ENCODE measurements at places on chromosomes 7 and 10. TPM values are rescaled to one million over a fixed set of nuclear protein-coding genes. Genes with fewer than 3 reads are reported as not detected.

GRCh38 chr7:3042861-3043489, 692 bp downstream of the CARD11 start:
- no peaks in the 10 kb centered on the region for H3K4me1 ChIP-seq
- no peak for DNase-seq
- H3K27ac ChIP-seq, result no peak overlapping the region
- peaks cover 11% of the 10 kb centered on the region for H3K27me3 ChIP-seq
- no peaks in the 10 kb centered on the region for H3K36me3 ChIP-seq
- no peak overlapping the region for H3K4me3 ChIP-seq

GRCh38 chr10:110067960-110068770, 60.4 kb downstream of the ADD3 start:
- no peaks in the 10 kb centered on the region for H3K27me3 ChIP-seq
- H3K27ac ChIP-seq, result peak overlapping the region; percentile 83
- no peak overlapping the region for H3K4me3 ChIP-seq
- peaks cover 42% of the 10 kb centered on the region for H3K4me1 ChIP-seq
- H3K36me3 ChIP-seq, result no peaks in the 10 kb centered on the region

DNA sequence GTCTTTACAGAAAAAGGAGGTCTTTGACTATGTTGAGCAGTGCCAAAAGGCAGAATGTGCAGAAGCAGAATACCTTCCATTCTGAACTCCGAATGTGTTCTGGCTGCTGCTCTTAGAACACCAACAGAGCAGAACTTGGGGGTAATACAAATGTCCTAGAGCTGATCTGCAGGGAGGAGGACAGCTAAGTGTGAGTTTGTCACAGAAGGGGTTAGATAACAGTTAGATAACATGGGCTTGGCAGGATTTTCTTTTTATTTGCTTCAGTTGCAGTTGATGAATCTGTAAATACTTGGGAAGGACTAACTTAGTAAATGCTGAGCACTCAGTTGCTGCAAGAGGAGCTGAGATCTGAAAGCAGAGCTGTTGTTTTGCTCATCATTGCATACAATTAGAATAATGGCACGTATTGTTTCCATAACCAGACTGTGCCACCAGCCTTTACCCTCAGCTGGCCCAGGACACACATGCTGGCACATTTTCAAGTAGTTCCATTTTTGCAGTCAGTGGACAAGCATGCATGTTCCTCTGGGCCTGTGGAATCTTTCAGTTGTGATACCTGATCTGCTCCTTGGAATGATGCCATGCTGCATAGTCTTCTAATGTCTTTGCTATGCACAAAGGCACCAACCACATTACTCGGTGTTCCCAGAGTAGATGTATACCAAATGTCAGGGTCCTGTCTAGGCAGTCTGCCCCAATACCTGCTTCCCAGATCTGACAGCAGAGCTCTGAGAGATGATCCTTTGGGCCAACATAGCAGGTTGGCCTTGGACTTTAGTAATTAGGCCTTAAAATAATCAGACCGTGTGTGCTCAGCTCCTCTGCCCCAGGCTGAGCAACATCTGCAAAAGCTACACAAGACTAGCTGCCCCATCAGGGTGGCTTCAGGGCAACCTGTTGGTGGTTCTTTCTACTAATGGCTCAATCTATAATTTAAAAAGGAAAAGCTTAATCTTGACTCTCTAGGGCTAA, 55.7 kb downstream of the GSDME start:
- H3K4me1 ChIP-seq, result peaks cover 43% of the 10 kb centered on the region
- no peak overlapping the region for H3K4me3 ChIP-seq
- no peaks in the 10 kb centered on the region for H3K27me3 ChIP-seq
- DNase-seq, result peak; percentile 73
- no peaks in the 10 kb centered on the region for H3K36me3 ChIP-seq

DNA sequence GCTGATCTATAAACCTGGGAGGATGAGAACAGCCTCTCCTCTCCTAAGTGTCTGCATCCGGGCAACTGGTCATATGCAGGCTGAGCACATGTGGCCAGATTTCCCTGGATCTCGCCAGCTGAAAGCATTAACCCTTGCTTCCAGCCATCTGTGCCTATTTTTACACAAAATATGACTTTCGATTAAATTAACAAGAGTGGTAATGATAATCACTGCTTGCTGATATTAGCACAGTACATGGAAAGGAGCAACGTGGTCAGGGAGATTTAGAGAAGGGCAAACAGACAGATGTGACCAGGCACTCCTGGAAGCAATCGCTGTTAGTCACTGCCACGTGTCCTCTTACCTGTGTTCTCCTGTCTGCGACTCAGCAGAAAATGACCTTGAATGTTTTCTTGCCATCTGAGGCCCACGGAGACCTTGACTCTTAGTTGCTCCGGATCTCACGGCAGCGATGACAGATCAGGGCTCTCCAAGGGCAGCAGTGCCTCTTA, 59.5 kb upstream of the NPTX2 start:
- no peaks in the 10 kb centered on the region for H3K4me1 ChIP-seq
- DNase-seq, result no peak
- no peak overlapping the region for H3K27ac ChIP-seq
- no peaks in the 10 kb centered on the region for H3K27me3 ChIP-seq

- H3K27ac ChIP-seq, result no peak overlapping the region
- peak; percentile 48 for DNase-seq
- no peaks in the 10 kb centered on the region for H3K36me3 ChIP-seq
- no peak overlapping the region for H3K4me3 ChIP-seq
Measured at GRCh38 chr7:130887957-130888371, 154.0 kb upstream of the KLF14 start.

PGAM2 gene
- polyA plus RNA-seq, result 213 TPM

HOXA11 gene
- not detected for polyA plus RNA-seq

ELN gene
- not detected for polyA plus RNA-seq

DNA sequence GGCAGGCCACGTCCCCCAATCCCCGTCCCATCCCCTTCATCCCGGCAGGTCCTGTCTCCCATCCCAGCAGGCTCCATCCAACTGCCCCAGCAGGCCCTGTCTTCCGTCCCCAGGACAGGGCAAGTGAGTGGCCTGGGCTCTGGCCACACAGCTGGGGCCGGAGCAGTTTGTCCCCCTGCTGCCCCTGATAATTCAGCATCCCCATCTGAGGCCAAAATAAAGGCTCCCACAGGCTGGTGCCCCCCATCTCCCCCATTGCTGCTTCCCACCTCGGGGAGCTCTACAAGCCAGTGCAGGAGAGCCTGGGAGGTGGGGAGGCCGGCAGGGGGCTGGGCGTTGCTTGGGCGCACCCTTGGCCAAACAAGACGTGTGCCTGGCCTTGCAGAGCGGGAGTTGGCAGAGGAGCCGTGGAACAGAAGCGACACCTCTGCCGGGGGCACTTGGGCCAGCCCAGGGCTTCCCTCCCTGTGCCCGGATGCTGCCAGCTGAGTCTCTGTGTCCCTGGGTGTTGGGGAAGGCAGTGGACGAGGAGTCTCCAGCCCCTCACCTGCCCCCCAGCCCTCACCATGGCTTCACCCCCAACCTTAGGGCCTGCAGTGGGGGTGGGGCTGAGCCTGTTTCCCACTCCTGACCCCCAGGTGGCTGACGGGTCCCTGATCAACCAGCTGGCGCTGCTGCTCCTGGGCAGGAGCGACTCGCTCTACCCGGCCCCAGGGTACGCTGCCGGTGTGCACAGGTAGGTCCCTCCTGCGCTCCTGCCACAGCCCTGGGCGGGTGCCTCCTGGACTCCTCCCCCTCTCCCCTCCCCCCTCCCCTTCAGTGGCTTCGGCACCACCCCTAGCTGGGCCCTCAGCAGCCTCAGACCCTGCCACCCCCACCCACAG, 14.0 kb downstream of the AP5Z1 start:
- no peak overlapping the region for H3K27ac ChIP-seq
- no peaks in the 10 kb centered on the region for H3K27me3 ChIP-seq
- H3K4me1 ChIP-seq, result peaks cover 7% of the 10 kb centered on the region
- no peak overlapping the region for H3K4me3 ChIP-seq

NPFFR1 gene
- polyA plus RNA-seq, result 0.06 TPM

NXPH1 gene
- polyA plus RNA-seq, result 1.7 TPM

DNA sequence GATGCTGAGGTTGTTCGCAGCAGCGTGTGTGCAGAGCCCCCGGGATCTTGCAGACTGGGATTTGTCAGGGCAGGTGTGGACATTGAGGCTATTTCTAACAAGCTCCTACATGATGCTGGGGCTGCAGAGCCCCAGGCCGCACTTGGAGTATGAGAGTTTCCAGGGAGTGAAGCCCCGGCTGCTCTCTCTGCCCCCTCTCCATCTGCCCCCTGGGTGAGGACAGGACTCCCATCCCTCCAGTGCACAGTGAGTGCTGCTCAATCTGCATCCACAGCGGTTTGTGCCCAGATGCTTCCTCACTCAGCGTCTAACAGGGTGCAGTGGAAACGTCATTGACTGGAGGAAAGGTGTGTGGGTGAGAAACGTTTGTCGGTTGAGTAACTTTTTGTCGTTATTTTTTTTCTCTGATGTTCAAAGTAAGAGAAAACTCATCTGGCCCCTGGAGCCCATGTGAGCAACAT, 25.3 kb downstream of the IL2RA start:
- H3K36me3 ChIP-seq, result no peaks in the 10 kb centered on the region
- no peaks in the 10 kb centered on the region for H3K4me1 ChIP-seq
- DNase-seq, result no peak
- H3K27ac ChIP-seq, result no peak overlapping the region
- H3K4me3 ChIP-seq, result no peak overlapping the region

DNA sequence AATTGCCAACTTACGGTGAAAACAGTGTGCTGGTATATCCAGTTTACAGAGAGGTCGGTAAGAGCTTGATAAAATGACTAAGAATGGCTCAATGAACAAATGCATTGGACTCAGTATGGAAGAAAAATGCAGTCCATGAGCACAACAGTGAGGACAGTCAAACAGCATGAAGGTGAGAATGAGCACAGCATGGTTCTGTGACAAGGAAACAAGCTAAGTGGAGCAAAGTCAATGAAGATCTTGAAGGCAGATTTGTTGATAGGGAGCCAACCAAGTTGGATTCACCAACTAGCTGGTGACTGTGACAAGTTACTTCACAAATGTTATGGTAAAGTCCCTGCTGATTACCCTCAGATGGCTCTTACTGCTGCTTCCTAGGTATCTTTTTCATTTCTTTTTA, 75.9 kb downstream of the SHOC2 start:
- H3K27ac ChIP-seq, result no peak overlapping the region
- no peak overlapping the region for H3K4me3 ChIP-seq
- DNase-seq, result no peak
- no peaks in the 10 kb centered on the region for H3K4me1 ChIP-seq

GIMAP4 gene
- polyA plus RNA-seq, result not detected

LYZL2 gene
- not detected for polyA plus RNA-seq

C10orf143 gene
- 5.7 TPM for polyA plus RNA-seq

- H3K4me3 ChIP-seq, result peak overlapping the region; percentile 45
- H3K27me3 ChIP-seq, result peaks cover 15% of the 10 kb centered on the region
- no peaks in the 10 kb centered on the region for H3K36me3 ChIP-seq
- no peak overlapping the region for H3K27ac ChIP-seq
- peak; percentile 58 for DNase-seq
Measured at GRCh38 chr10:25934621-25935139, 651 bp downstream of the MYO3A start.

DNA sequence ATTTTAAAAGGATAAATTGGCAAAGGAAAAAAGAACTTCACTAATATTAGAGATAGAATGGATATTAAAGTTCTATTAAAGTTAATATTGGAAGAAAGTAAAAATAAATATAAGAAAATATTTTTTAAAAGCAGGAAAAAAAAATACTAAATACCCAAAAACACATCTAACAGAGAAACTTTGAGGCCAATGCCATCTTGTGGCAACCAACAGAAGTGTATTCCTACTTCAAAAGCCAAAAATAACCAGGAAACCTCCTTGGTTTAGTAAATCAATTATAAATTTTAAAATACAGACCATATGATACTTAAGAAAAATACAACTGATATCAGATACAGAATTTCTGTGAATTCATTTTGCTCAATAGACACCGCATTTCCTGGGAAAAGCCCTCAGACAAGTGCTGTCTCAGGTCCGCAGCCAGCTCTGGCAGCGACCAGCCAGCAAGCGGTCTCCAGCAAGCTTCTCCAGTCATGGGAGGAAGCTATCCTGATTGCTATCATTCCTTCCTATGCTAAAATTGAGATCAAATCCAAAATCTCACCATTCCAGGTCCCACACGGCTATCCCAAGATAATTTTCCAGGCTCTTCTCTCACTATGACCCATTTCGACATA, 65.3 kb downstream of the LMBR1 start:
- DNase-seq, result peak; percentile 32
- H3K4me3 ChIP-seq, result no peak overlapping the region
- H3K4me1 ChIP-seq, result no peaks in the 10 kb centered on the region
- no peaks in the 10 kb centered on the region for H3K27me3 ChIP-seq
- H3K36me3 ChIP-seq, result peaks cover 13% of the 10 kb centered on the region

DNA sequence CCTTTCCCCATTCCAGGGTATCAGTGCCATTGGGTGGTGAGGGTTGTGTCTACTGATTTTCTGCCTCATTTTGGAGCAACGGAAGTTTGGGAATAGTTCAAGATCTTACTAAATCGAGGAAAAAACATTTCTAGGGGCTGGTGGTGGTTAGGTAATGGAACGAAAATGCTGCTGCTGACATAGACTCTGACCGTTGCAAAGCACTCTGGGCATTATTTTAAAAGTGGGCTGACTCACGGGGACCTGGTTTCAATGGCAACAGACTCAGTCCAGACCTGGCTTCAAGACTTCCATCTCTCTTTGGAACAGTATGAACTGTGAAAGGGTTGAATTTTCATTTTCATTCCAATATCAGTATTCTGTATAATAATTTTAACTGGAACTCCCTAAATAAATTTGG, 284.0 kb downstream of the PHTF2 start:
- no peak overlapping the region for H3K4me3 ChIP-seq
- no peak overlapping the region for H3K27ac ChIP-seq
- no peak for DNase-seq
- peaks cover 16% of the 10 kb centered on the region for H3K4me1 ChIP-seq
- H3K27me3 ChIP-seq, result no peaks in the 10 kb centered on the region
- H3K36me3 ChIP-seq, result no peaks in the 10 kb centered on the region

GRCh38 chr7:130353196-130353595, 8.6 kb downstream of the CPA5 start:
- H3K27me3 ChIP-seq, result no peaks in the 10 kb centered on the region
- H3K4me1 ChIP-seq, result peaks cover 36% of the 10 kb centered on the region
- no peak overlapping the region for H3K27ac ChIP-seq
- H3K4me3 ChIP-seq, result no peak overlapping the region
- no peak for DNase-seq
- H3K36me3 ChIP-seq, result no peaks in the 10 kb centered on the region

- H3K27me3 ChIP-seq, result peaks cover 85% of the 10 kb centered on the region
- no peak for DNase-seq
- H3K36me3 ChIP-seq, result no peaks in the 10 kb centered on the region
- H3K4me1 ChIP-seq, result no peaks in the 10 kb centered on the region
- no peak overlapping the region for H3K4me3 ChIP-seq
- H3K27ac ChIP-seq, result no peak overlapping the region
Measured at GRCh38 chr10:8319704-8320103, 265.2 kb downstream of the GATA3 start.

GRCh38 chr7:28921822-28922221, 36.3 kb downstream of the TRIL start:
- DNase-seq, result peak; percentile 81
- H3K27ac ChIP-seq, result no peak overlapping the region
- H3K27me3 ChIP-seq, result peaks cover 14% of the 10 kb centered on the region
- no peak overlapping the region for H3K4me3 ChIP-seq
- H3K4me1 ChIP-seq, result no peaks in the 10 kb centered on the region

PNLIPRP3 gene
- not detected for polyA plus RNA-seq

CALHM1 gene
- not detected for polyA plus RNA-seq

- H3K4me3 ChIP-seq, result no peak overlapping the region
- H3K27ac ChIP-seq, result no peak overlapping the region
- H3K36me3 ChIP-seq, result no peaks in the 10 kb centered on the region
- no peaks in the 10 kb centered on the region for H3K27me3 ChIP-seq
Measured at GRCh38 chr7:106199813-106200364, 84.9 kb downstream of the NAMPT start.

- DNase-seq, result peak; percentile 30
- H3K4me1 ChIP-seq, result no peaks in the 10 kb centered on the region
- no peaks in the 10 kb centered on the region for H3K27me3 ChIP-seq
- H3K36me3 ChIP-seq, result no peaks in the 10 kb centered on the region
Measured at GRCh38 chr7:13633857-13634256, 355.6 kb downstream of the ETV1 start.

All from cardiac muscle cell (in vitro differentiated cells and primary cell).